ENCODE measurements at places on chromosomes 5 and 9. TPM values are rescaled to one million over a fixed set of nuclear protein-coding genes. Genes with fewer than 3 reads are reported as not detected.

LIFR gene
- total RNA-seq = 28.8 TPM

MSH3 gene
- 12.5 TPM for total RNA-seq

- no peak for DNase-seq
These were observed 4.8 kb downstream of the DENND1A start for GRCh38 chr9:123925161-123925560.

DNA sequence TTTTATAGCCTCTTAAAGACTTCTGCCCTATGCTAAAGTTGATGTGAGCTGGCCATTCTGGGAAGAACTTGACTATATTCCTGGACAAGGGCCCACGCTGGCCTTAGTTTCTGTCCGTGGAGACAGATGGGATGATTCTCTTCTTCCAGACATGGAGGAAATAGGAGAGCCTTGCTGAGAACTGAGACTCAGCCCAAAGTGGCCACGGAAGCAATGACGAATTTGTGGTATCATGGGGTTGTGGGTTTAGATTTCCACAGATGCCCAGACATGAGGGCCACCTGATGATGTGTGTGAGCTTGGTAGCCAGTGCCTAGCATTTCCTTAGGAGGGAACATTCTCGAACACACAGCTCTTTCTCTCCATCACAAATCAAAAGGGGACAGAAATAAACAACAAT, 309.1 kb downstream of the NSG2 start:
- DNase-seq = no peak

- no peak for DNase-seq
These were observed 99.4 kb upstream of the C9orf72 start for GRCh38 chr9:27672718-27673117.
